ENCODE measurements at places on chromosomes 5 and 9.

DNA sequence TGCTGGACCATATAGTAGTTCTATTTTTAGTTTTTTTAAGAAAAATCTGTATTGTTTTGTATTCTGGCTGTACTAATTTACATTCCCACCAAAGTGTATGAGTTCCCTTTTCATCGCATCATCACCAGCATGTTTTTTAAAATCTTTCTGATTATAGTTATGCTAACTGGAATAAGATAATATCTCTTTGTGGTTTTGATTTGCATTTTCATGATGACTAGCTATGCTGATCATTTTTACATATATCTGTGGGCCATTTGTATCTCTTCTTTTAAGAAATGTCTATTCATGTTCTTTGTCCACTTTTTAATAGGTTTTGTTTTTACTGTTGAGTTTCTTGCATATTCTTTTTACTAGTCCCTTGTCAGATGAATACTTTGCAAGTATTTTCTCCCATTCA is 238.0 kb downstream of the FBXO4 start:
- DNase-seq, result no peak

- no peak for DNase-seq
These were observed 10.7 kb downstream of the OR1L8 start for GRCh38 chr9:122572456-122572855.

DNA sequence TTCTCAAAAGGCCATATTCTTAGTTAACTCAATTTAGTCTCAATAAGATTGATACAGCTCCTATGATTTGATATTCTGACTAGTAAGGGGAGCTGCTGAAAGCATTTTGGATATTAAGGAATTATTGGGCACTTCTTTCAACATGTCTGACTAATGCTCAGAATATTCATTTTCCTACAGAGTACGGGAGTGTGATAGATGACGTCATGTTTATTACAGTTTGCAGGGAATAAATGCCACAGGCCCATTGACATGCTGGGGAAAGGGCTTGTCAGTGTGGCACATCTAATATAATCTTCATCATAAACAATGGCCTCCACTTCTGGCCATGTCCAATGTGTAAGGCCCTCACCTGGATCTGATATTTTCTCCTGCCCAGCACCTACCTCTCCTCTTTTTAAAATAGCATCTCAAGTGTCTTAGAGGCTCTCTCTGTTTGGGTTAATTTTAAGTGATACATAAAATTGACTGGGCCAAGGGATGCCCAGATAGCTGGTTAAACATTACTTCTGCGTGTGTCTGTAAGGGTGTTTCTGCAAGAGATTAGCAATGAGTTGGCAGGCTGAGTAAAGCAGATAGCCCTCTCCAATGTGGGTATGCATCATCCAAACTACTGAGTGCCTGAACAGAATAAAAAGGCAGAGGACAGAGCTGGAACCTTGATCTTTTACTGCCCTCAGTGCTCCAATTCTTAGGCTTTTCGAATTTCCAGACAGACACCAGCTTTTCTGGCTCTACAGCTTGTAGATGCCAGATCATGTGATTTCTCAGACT is 99.3 kb downstream of the SLC24A2 start:
- DNase-seq, result no peak

GRCh38 chr5:52449516-52449915 is 338.2 kb upstream of the ITGA1 start:
- no peak for DNase-seq

- no peak for DNase-seq
These were observed 31.3 kb downstream of the ISOC1 start for GRCh38 chr5:129125819-129126218.

DNA sequence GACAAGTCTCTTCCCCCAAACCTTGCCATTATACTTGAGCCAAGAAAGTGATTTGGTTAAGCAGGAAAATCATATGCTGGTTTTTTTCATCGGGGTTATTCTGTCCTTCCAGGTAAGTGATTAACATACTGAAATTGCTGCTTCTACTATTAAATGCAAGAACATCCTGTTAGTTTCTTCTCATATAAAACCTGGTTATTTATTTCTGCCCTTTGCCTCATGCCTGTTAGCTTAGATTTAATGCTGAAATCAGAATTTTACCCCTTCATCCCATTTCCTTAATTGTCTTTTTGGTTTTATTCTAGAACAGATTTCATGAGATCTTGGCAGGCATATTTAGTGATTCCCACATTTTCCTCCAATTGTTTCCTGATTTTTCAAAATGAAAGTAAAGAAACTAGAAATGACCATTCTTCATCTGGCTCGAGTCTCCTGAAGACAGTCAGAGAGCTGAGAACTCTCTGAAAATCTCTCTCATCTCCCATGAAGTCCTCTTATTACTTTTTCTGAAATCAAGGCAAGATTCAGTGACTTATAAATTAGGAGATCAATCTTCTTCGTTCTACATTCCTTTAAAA is 132.9 kb downstream of the NFIB start:
- no peak for DNase-seq

GRCh38 chr5:89545076-89545475 is 662.1 kb upstream of the MEF2C start:
- DNase-seq, result no peak

GRCh38 chr5:2755076-2755680 is 3.7 kb upstream of the IRX2 start:
- no peak for DNase-seq

DNA sequence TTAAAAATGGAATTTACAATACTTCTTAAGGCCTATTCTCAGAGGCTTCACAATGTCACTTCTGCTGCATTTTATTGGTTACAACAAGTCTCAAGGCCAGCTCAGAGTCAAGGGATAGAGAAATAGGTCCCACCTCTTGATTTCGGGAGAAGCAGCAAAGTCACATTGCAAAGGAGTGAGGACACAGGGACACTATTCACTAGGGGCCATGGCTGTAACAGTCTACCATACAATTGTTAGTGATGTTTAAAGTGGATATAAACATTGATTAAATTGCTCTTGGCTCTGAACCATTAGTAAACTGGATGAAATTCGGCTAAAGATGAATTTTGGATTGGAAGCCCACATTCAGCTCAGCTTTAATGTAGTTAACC is 21.7 kb upstream of the CMBL start:
- DNase-seq, result no peak

DNA sequence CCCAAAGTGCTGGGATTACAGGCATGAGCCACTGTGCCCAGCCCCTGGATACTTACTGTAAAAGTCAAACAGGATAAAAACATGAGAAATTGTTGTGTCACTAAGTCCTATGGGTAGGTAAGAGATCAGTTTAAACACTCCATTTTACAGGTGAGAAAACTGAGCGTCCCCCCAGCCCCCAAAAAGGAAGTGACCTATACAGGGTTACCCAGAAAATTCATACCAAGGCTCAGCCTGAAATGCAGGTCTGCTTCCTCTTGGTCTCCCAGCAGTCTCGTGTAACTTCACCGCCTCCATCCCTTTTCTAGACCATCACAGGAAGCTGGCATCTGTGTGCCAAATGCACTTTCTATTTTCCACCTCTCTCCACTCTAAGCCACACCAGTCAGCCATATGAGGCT is 57.2 kb downstream of the TMOD1 start:
- DNase-seq, result no peak

DNA sequence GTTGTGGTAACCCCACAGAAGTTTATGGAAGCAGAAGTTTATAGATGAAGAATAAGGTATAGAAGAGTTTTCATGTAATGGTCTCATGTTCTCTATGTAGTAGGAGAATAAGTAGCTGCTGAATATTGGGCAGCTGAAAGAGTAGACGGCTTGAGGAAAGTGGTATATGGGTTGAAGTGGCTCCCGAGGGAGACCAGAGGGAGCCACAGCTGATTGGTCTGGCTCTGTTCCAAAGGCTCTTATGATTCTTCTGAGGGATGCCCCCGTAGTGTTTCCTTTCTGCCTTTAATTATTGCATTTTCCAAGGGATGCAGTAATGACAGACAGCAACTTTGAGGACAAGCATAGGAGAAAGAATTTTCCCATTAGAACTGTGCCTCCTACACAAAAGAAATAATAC is 30.1 kb upstream of the TENT2 start:
- no peak for DNase-seq

DNA sequence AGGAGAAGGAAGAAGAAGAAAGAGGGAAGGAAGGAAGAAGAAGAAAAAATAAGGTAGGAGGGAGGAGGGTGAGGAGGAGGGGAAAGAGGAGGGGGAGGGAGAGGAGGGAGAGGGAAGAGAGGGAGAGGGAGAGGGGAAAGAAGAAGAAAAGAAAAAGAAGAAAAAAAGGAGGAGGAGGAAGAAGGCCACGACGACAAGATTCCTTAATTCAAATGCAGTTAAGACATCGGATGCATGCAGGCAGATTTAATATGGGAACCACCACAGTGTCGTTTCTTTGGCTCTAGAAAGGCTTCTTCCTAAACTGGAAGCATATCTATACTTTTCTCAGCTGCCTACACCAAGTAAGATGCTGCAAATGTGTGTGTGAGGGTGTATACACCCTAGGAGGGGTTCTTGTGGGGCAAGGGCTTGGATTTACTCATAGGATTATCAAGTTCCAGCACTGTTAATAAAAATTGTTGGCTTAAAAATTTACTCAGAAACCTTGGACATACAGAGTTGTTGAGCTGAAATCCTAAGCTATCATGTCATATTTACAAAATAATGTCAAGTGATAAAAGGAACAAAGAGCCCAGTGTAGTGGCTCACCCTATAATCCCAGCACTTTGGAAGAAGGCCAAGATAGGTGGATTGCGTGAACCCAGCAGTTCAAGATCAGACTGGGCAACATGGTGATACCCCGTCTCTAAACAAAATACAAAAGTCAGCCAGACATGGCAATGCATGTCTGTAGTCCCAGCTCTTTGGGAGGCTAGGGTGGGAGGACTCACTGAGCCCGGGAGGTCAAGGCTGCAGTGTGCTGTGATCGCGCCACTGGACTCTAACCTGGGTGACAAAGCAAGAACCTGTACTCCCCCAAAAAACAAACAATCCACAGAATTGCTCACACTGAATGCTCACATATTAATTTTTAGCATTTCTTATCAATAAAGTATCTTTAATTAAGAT is 108.5 kb downstream of the UBAP2 start:
- no peak for DNase-seq

DNA sequence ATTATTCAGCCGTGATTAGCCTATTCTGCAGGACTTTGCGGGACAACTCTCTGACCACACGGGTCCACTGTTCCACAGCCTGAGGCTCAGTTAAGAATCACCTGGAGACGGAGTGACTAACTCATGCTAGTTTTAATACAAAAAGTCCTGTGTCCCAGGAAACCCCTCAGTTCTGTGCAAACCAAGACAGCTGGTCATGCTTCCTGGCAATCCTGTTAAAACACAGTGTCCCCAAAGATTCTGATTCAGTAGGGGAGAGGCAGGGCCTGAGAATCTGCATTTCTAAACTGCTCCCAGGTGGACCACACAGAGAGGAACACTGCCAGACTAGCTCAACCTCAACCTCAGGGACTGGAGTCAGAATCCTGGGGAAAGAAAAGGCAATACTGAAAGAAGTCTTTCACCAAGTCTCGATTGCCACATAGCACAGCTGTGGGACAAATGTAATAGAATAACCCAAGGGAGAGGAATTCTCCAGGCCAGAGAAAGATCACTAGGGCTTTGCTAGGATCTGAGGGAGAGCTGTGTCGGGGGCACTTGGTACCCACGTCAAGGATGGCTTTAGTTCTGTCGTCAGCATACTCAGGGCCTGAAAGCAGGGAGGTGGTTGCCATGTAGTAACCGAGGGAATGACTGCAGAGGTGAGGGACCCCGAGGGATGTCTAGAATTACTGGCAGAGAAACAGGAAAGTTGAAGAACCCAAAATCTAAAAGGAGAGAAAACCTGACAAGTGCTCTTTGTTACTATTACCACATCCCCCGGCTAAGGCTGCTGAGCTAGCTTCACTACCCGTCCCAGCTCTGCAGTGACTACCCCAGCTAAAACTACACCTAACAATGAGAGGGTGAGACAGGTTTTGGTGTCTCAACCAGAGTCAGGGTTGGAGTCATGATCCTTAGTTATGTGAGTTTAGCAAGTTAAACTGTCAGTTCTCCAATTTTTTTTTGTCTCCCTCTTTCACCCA is 8.6 kb downstream of the SUSD1 start:
- no peak for DNase-seq

DNA sequence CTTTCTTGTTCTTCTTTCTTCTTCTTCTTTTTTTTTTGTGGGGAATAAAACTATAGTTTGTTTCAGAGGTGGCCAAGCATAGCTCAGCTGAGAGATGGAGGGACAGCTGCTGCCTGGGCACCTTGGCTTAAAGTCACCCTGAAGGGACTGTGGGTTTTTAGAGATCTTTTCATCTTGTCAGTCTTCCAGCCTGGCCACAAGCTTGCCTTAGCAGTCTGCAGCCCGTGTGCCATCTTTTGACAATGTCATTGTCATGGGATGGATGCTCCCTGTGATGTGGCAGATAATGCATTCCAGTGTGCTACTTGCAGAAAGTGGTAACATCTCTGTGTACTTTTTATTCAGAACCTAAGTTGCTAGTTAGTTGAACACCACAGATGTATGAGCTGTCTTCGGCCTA is 280.8 kb downstream of the FANCC start:
- DNase-seq, result no peak

DNA sequence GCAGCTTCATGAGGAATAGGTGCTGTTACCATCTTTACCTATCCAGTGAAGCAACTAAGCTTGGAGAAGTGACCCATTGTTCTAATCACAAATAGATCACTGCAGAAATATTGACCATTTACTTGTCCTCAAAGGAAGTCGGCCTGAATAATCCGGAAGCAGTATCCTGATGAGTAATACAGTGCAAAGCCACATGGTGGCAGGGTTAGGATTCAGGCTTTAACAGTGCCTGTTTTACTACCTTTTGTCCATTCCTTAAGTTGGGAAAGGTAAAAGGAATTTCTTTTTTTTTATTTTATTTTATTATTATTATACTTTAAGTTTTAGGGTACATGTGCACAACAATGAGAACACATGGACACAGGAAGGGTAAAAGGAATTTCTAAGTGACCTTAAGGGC is 336.3 kb downstream of the KDM4C start:
- DNase-seq, result no peak

GRCh38 chr9:111661802-111662521 is 557 bp downstream of the GNG10 start:
- DNase-seq, result no peak

DNA sequence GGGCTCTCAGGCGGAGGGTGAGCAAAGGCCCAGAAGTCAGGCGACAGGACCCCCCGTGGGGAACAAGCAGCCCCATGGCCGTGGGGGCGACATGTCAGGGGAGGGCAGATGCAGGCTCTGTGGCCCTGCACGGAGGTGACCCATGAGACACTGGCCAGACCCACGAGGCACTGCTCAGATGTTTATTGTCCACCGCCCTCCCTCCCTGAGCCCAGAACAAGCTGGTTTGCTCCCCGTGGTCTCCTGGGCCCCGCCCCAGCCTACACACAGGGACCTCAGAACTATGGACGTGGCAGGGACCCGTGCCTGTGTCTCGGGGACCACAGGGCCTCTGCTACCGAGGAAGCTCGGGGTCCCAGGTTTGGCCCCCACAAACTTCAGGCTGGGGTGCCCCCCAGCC is 1.9 kb downstream of the FUT7 start:
- no peak for DNase-seq

DNA sequence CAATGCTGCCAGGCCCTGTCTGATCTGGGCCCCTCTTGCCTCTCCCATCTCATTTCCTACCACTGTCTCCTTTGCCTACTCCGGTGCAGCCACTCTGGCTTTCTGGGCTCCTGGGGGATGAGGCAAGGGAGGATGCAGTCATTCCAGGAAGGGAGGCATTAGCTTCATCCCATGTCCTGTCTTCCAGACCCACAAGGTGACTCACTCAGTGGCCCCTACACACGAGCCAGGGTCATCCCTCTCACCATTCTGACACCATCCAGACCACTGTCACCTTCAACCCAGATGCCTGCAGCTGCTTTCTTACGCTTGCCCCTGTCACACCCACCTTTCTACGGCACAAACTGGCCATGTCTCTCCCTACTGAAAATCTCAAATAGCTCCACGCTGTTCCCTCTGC is 19.1 kb downstream of the ACSL6 start:
- no peak for DNase-seq
